ENCODE measurements at places on chromosomes 13 and 19. TPM values are rescaled to one million over a fixed set of nuclear protein-coding genes. Genes with fewer than 3 reads are reported as not detected.

The GIPC1 gene
- polyA plus RNA-seq: 138 TPM

The TICAM1 gene
- polyA plus RNA-seq: 1.8 TPM

The HIF3A gene
- 0.92 TPM for polyA plus RNA-seq

The SBK3 gene
- polyA plus RNA-seq: 0.03 TPM

The PIAS4 gene
- 7.7 TPM for polyA plus RNA-seq

The ZIC2 gene
- polyA plus RNA-seq: not detected

The GDF15 gene
- polyA plus RNA-seq: 129 TPM

The FGF21 gene
- polyA plus RNA-seq: not detected
